D721Med (cell line): ENCODE measurements at places on chromosomes 7 and 10.

DNA sequence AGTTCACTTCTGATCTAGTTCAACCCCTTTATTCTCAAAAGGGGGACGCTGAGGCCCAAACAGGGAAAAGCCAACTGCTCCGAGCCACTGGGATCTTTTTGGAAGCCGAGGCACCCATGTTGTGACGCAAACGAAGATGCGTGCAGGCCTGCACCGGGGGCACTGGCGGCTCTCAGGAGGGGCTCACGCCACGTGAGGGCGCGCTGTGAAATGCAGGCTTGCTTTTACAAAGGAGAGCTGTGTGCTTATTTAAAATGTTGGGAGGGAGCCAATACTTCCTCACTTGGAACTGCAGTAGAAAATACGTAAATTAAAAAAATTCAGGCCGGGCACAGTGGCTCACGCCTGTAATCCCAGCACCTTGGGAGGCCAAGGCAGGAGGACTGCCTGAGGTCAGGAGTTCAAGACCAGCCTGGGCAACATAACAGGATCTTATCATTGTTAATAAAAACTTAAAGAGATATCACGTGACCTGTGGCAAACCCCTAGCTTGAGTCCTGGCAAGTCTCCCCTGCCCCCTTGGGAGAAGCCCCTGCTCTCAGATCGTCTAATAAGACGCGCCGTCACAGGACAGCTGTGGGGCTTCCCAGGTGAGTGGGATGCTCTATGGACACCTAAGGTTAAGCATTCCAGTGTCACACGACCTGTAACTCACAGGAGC is 16.3 kb downstream of the BRI3 start:
- no peak for DNase-seq

- no peak for DNase-seq
Measured at GRCh38 chr7:93715234-93715633, 140.7 kb upstream of the CALCR start.

DNA sequence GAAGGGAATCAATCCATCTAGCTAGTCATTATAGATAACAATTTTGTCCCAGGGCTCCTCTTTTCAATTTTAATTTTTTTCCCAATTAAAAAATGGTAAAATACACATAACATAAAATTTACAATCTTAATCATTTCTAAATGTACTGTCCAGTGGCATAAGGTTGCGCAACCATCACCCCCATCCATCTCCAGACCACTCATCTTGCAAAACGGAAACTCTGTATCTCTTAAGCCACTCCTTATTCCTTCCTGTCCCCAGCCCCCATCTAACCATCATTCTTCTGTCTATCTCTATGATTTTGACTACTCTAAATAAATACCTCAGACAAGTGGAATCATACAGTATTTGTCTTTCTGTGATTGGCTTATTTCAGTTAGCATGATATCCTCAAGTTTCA is 46.1 kb upstream of the RAB18 start:
- no peak for DNase-seq

DNA sequence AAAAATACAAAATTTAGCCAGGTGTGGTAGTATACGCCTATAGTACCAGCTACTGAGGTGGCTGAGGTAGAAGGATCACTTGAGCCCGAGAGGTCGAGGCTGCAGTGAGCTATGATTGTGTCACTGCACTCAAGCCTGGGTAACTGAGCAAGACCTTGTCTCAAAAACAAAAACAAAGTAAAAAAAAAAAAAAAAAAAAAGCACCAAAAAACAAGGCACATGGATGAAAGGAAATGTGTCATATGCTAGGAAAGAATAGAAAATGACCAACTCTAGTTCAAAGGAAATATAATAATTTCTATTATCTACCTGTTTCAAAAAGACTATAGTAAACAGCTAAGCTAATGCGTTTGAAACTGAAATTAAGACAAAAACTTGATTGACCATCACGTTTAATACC is 33.8 kb downstream of the UBE2H start:
- DNase-seq = no peak

GRCh38 chr7:114519240-114519639 is 104.6 kb downstream of the FOXP2 start:
- DNase-seq = no peak

GRCh38 chr10:129800796-129801340 is 163.2 kb downstream of the EBF3 start:
- no peak for DNase-seq

- DNase-seq = no peak
Measured at GRCh38 chr10:4848356-4849041, 22.5 kb downstream of the AKR1E2 start.

- DNase-seq = no peak
Measured at GRCh38 chr7:134083766-134084487, 43.2 kb upstream of the LRGUK start.

- DNase-seq = no peak
Measured at GRCh38 chr7:151025924-151026671, 1.8 kb upstream of the ATG9B start.

GRCh38 chr10:132375116-132375794 is 21.7 kb upstream of the PWWP2B start:
- no peak for DNase-seq
